ENCODE measurements at places on chromosomes 13 and 19. TPM values are rescaled to one million over a fixed set of nuclear protein-coding genes. Genes with fewer than 3 reads are reported as not detected.

CELF5 gene
- total RNA-seq = not detected

ATP1A3 gene
- 0.86 TPM for total RNA-seq

TRPC4 gene
- 0.46 TPM for total RNA-seq

PTPRS gene
- total RNA-seq = 66.3 TPM

ZAR1L gene
- not detected for total RNA-seq

CEACAM16 gene
- total RNA-seq = not detected

C19orf33 gene
- total RNA-seq = 316 TPM

KIR2DL4 gene
- total RNA-seq = not detected

SUGP1 gene
- total RNA-seq = 34.2 TPM

LENG9 gene
- total RNA-seq = not detected

CD37 gene
- not detected for total RNA-seq

KLHL1 gene
- not detected for total RNA-seq

HSPB6 gene
- total RNA-seq = 0.72 TPM

CD33 gene
- 3.1 TPM for total RNA-seq

AMER2 gene
- total RNA-seq = not detected

RASGRP4 gene
- total RNA-seq = not detected

ZNF468 gene
- 11.4 TPM for total RNA-seq

TLE6 gene
- 6.3 TPM for total RNA-seq

CACNA1A gene
- total RNA-seq = 3.4 TPM

RNF225 gene
- not detected for total RNA-seq

All from A172 (cell line).